Heart right ventricle (tissue), 16 donors: ENCODE measurements at places on chromosomes 11 and 22. TPM values are rescaled to one million over a fixed set of nuclear protein-coding genes. Genes with fewer than 3 reads are reported as not detected.

- no peaks in the 10 kb centered on the region for H3K4me1 ChIP-seq
- no peaks in the 10 kb centered on the region for H3K36me3 ChIP-seq
- DNase-seq: peak; percentile 60
These were observed 23.9 kb upstream of the TCF20 start for GRCh38 chr22:42294034-42294985.

DNA sequence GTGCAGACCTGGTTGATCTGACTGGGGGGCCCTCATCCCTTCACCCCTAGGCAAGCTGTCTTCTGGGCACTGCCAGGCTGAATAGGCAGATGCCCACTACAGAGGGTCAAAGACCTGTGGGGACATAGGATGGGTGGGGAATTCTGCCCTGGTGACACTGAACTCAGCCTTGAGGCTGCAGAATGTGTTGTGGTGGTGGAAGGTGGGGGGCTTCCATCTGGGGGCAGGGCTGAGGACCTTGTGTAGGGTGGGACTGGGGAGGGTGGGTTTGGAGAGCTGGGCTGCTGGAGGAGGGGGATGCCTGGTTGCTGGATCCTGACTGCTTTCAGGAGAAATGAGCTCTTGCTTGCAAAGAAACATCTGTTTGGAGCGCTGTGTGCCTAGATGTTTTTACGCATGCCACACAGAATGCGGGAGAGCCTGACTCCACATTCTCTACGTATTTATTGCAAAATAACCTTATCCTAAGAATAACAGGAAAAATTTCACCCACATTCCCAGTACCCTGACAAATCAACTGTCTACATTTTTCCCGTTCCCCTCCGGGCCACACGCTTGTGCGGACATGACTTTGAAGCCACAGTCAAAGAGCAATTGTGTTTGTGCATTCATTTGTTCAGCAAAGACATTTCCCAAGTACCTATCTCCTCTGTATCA lies 18.3 kb downstream of the SMIM38 start:
- no peak overlapping the region for H3K4me3 ChIP-seq
- no peak overlapping the region for H3K27ac ChIP-seq
- DNase-seq: no peak
- H3K36me3 ChIP-seq: no peaks in the 10 kb centered on the region

DNA sequence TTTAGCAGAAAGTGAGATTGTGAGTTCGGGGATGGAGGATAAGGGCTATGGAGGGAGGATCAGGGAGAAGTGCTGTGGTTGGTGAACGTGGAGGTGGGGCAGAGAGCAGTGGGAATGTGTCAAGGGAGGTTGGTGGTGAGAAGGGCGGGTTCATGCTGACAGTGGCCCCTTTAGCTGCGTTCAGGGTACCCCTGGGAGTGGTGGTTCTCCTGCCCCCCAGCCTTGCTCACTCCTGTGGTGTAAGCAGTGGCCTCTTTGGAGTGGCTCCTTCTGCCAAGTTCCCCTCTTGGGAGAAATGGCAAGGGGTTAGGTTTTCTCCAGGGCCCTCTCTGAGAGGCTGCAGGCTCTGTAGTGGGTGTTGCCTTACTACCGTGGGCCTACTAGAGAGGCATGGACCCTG lies 16.1 kb upstream of the NECTIN1 start:
- no peak overlapping the region for H3K27ac ChIP-seq
- peaks cover 14% of the 10 kb centered on the region for H3K4me1 ChIP-seq
- no peaks in the 10 kb centered on the region for H3K27me3 ChIP-seq
- no peaks in the 10 kb centered on the region for H3K36me3 ChIP-seq
- no peak for DNase-seq

DNA sequence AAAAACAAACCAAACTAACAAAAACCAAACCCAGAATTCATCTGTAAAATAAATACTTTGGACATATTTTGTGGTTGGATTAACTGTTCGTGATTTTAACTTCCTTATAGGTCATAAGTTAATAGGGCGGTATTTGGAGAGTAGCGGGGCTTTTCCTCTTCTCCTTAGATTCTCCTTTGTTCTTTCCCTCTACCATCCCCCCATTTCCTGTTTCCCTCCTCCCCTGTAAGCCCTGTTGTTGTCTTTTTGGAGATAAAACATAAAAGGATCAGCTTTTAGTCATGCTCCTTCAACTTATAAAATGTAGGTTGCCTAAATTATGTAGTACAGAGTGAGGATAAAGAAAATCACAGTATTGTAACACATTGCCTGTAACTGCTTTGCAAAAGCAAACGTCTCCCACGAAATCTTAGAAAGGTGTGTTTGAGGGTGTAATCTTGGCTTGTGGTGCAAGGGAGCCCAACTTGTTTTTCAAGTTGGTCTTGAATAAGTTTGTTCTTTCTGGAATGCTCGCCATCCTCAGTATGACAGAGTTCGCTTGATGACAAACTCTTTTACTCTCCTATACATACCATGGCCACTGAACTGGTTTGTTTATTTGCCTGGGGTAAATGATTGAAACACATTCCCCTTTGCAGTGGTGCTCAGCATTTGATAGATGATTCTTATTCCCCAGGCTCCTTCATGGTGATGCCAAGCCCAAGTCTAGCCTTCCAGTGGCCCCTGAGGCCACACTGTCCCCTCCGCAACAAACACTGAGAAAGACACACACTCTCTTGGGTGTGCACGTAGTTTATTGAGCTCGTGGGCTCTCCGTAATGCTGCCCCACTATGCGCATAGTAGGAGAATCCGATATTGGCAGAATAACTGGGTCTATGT lies 49.4 kb downstream of the TEAD1 start:
- H3K27ac ChIP-seq: no peak overlapping the region
- H3K36me3 ChIP-seq: no peaks in the 10 kb centered on the region
- no peaks in the 10 kb centered on the region for H3K27me3 ChIP-seq

APOBEC3B gene
- 0.77 TPM for polyA plus RNA-seq

- no peaks in the 10 kb centered on the region for H3K4me1 ChIP-seq
- DNase-seq: no peak
- peaks cover 28% of the 10 kb centered on the region for H3K27me3 ChIP-seq
These were observed 7.8 kb upstream of the BMAL1 start for GRCh38 chr11:13269775-13270174.

DNA sequence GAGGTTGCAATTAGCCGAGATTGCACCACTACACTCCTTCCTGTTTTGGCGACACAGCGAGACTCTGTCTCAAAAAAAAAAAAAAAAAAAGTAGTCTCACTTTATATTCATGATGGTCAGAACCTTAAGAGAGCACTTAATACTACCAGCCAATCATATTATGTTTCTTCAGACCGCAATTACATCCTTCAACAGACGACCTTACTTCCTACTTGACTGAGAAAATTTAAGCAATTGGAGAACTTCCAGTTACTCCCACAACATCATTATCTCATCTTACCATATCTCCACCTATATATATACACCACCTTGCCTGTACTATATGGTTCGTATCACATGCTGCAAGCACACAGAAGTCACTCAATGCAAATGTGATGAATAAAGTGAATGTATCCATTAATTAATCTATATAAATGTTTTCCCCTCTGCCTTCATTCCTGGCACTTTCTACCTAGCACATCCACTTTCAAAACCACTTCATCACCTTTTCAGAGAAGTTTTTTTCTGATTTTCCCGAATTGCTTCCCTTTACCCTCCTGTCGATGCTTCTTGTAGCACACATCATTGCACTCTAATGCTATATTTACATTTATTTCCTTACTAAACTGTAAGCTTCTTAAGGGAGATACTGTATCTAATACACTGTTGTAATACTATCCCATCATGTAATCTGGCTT lies 13.8 kb downstream of the ATP5MG start:
- no peak for DNase-seq
- H3K4me1 ChIP-seq: no peaks in the 10 kb centered on the region
- no peaks in the 10 kb centered on the region for H3K27me3 ChIP-seq
- H3K27ac ChIP-seq: no peak overlapping the region
- H3K4me3 ChIP-seq: no peak overlapping the region
- peaks cover 21% of the 10 kb centered on the region for H3K36me3 ChIP-seq

DNA sequence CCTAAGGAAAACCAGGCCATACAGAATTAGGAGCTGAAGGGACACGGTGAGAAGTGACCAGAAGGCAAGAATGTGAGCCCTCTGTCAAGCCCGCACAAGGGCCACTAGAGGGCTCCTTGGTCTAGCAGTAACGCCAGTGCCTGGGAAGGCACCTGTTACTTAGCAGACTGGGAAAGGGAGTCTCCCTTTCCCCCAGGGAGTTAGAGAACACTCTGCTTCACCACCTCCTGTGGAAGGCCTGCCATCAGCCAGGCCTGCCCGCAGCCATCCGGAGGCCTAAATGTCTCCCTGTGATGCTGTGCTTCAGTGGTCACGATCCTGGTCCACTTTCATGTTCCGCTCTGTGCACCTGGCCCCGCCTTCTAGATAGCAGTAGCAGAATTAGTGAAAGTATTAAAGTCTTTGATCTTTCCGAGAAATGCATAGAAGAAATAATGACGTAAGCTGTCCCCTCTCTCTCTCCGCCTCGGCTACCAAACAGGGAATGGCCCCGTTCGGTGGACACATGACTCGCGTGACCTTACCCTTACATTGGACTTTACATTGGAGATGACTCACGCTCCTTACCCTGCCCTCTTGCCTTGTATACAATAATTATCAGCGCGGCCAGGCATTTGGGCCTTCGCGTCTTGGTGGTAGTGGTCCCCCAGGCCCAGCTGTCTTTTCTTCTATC lies 10.7 kb upstream of the GSTP1 start:
- no peaks in the 10 kb centered on the region for H3K4me1 ChIP-seq
- no peak overlapping the region for H3K27ac ChIP-seq
- H3K27me3 ChIP-seq: peaks cover 16% of the 10 kb centered on the region
- H3K4me3 ChIP-seq: no peak overlapping the region

SMTNL1 gene
- not detected for polyA plus RNA-seq

DEPDC7 gene
- polyA plus RNA-seq: 0.30 TPM

DNA sequence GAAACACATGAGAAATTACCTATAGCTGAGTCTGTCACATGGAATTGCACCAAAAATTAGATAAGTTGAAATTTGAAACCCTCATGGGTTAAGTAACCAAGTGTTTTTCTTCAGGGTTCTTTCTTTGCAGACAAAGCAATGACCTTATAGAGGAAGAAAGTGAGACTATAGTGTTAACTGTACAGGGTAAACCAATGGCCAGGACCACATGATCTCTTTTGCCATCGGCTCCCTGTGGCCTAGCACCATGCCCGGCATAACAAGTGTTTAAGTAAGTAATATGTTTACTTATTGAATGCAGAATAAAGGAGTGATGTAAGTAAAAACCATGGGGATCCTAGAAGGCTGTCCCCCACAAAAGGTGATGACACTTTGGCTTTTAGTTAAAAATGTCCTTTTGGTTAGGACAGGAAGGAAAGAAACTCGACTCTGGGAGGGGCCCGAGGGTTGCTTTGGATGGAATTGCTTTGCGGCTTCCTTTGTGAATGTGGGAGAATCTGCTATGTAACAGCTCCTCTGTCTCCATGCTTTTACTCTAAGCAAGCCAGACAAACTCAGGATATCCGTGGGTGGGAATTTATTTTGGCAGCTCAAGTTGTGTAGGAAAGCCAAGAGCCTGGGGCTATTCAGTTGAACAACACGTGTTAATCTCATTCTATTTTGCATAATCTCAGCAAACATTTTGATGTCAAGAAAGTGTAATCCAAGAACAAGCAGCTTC lies 454.7 kb downstream of the INSC start:
- H3K4me3 ChIP-seq: no peak overlapping the region
- peak overlapping the region; percentile 77 for H3K27ac ChIP-seq
- no peak for DNase-seq
- H3K27me3 ChIP-seq: no peaks in the 10 kb centered on the region
- no peaks in the 10 kb centered on the region for H3K36me3 ChIP-seq
- peaks cover 24% of the 10 kb centered on the region for H3K4me1 ChIP-seq

HYLS1 gene
- 3.1 TPM for polyA plus RNA-seq

DNA sequence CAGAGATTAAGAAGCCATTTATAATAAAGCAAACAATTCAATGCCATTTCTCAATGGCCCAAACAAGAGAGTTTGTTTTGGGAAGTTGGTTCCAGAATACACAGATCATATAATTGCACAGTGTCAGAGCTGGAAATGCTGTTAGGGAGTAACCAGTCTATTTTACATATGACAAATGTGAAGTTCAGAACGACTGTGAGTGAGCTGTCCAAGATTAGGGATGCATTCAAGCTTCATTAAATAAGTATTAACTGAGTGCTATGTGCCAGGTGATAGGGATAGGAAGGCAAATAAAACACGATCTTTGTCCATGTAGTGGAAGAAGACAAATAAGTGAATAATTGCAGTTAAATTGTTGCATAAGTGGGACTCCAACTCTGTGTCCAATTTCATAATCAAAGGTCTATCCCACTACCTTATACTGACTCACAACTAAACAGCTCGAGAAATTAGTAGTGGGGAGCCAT lies 33.1 kb upstream of the PICALM start:
- no peaks in the 10 kb centered on the region for H3K4me1 ChIP-seq
- H3K36me3 ChIP-seq: no peaks in the 10 kb centered on the region
- H3K4me3 ChIP-seq: no peak overlapping the region
- DNase-seq: no peak
- no peak overlapping the region for H3K27ac ChIP-seq

SLC22A25 gene
- not detected for polyA plus RNA-seq

DNA sequence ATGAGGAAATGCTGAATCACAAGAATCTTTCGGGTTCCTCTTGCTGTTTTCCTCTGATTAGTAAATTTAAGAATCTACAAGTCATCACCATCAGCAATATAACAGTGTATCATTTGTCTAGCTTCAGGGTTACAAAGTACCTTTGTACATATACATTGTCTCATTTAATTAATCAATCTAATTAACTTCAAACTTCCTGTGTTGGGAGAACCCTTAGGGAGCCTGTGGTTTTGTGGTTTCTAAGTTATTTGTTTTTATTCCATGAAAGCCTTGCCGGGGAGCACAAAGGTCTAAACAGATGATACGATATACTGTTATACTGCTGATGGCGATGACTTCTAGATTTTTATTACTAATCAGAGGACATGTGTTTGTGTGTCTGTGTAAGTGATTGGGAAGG lies 41.0 kb downstream of the TIMP3 start:
- H3K27me3 ChIP-seq: no peaks in the 10 kb centered on the region
- no peak overlapping the region for H3K4me3 ChIP-seq
- no peak overlapping the region for H3K27ac ChIP-seq
- H3K4me1 ChIP-seq: peaks cover 97% of the 10 kb centered on the region
- DNase-seq: no peak

DNA sequence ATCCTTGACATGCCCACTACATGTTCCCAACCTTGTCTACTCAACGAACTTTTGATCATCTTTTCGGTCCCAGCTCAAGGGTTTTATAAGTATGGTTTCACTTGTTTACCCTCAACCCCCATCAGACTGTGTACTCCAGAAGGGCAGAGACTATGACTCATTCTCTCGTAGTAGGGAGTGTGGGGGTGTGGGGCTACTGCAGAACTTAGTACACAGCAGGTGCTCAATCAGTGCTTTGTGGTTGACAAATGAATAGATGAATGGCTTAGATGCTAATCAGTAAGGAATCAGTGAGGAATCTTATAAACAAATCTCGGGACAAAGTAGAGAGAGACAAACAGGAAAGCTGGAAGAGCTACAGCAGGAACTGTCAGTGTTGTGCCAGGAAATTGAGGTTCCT lies 151.7 kb upstream of the PLET1 start:
- no peak for DNase-seq
- H3K4me1 ChIP-seq: no peaks in the 10 kb centered on the region
- no peak overlapping the region for H3K27ac ChIP-seq
- no peak overlapping the region for H3K4me3 ChIP-seq

DNA sequence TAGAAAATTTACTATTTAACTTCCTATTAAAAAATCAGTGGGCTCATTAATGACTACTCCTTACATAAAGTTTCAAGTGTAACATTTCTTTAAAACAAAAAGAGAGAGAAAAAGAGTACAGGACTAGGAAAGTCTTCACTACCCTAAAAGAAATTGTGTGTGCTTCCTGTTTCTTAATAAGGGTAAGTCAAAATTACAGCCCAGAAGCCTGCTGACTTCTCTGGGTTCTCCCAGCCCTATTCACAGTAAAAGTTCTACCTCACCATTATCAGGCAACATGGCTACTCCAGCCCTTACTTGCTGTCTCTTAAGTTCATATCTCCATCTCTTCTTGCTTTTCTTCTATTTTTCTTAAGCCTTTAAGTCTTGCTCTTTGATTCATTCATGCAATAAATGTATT lies 20.3 kb upstream of the ZC3H12C start:
- peaks cover 22% of the 10 kb centered on the region for H3K4me1 ChIP-seq
- H3K36me3 ChIP-seq: no peaks in the 10 kb centered on the region
- H3K27me3 ChIP-seq: no peaks in the 10 kb centered on the region
